Tibial nerve (tissue), 4 donors: ENCODE measurements at places on chromosomes 5 and 9.

DNA sequence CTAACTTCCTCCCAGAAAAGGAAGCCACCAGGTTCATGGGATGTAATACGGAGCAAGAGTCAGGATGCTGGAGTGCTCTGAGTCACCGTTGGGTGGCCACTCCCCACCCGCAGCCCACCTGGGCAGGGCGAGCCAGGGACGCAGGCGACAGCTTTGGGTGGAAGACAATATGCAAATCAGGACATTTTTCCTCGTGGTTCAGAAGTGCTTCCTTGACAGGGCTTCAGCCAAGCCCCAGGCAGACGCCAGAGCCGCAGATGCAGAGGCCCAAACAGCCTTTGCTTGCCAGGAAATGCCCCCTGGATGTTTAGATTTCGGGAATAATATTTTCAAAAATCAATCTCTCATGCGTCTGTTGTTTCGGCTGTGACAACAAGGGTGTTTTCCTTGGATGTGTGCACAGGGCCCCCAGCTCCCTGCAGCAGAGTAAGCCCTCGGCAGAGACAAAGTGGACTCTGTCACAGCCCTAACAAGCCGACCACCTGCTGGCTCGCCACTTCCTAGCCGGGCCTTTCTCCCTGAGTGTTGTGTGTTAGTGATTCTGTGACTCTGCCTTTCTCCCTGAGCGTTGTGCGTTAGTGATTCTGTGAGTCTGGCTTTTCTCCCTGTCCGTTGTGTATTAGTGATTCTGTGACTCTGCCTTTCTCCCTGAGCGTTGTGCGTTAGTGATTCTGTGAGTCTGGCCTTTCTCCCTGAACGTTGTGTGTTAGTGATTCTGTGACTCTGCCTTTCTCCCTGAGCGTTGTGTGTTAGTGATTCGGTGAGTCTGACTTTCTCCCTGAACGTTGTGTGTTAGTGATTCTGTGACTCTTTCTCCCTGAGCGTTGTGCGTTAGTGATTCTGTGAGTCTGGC, 11.8 kb upstream of the SLC9A3 start:
- peak overlapping the region; percentile 84 for H3K27ac ChIP-seq
- H3K4me1 ChIP-seq = peaks cover 70% of the 10 kb centered on the region
- H3K4me3 ChIP-seq = no peak overlapping the region
- DNase-seq = no peak

DNA sequence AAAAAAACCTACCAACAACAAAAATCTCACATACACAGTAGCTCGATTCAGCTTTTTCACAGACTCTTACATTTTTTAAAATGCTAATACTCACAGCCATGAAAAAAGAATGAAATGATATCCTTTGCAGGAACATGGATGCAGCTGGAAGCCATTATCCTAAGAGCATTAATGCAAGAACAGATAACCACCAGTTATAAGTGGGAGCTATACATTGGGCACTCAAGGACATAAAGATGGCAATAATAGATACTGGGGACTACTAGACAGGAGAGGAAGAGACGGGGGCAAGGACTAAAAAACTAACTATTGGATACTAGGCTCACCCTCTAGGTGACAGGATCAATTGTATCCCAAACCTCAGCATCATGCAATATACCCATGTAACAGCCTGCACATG, 90.3 kb upstream of the CCNH start:
- no peak overlapping the region for H3K4me3 ChIP-seq
- no peaks in the 10 kb centered on the region for H3K4me1 ChIP-seq
- no peak overlapping the region for H3K27ac ChIP-seq
- H3K36me3 ChIP-seq = no peaks in the 10 kb centered on the region

- H3K27me3 ChIP-seq = no peaks in the 10 kb centered on the region
- H3K4me3 ChIP-seq = no peak overlapping the region
- H3K36me3 ChIP-seq = no peaks in the 10 kb centered on the region
- no peaks in the 10 kb centered on the region for H3K4me1 ChIP-seq
- no peak for DNase-seq
These were observed 44.0 kb upstream of the MAN2A1 start for GRCh38 chr5:109645707-109646192.

- H3K36me3 ChIP-seq = no peaks in the 10 kb centered on the region
- no peak overlapping the region for H3K4me3 ChIP-seq
- H3K4me1 ChIP-seq = peaks cover 8% of the 10 kb centered on the region
These were observed 178.1 kb downstream of the SGCD start for GRCh38 chr5:156505101-156505500.

GRCh38 chr9:35564658-35565061, 40.4 kb upstream of the TESK1 start:
- H3K36me3 ChIP-seq = no peaks in the 10 kb centered on the region
- no peak for DNase-seq
- H3K4me1 ChIP-seq = no peaks in the 10 kb centered on the region
- H3K27ac ChIP-seq = no peak overlapping the region

- H3K4me1 ChIP-seq = no peaks in the 10 kb centered on the region
- no peaks in the 10 kb centered on the region for H3K36me3 ChIP-seq
- no peaks in the 10 kb centered on the region for H3K27me3 ChIP-seq
- DNase-seq = no peak
These were observed 200.8 kb upstream of the MEF2C start for GRCh38 chr5:89083791-89084190.

GRCh38 chr9:103700195-103700962, 393.7 kb upstream of the SMC2 start:
- H3K36me3 ChIP-seq = no peaks in the 10 kb centered on the region
- H3K27ac ChIP-seq = no peak overlapping the region
- no peak overlapping the region for H3K4me3 ChIP-seq
- no peak for DNase-seq
- H3K27me3 ChIP-seq = no peaks in the 10 kb centered on the region
